ENCODE measurements at places on chromosomes 3 and 15.

DNA sequence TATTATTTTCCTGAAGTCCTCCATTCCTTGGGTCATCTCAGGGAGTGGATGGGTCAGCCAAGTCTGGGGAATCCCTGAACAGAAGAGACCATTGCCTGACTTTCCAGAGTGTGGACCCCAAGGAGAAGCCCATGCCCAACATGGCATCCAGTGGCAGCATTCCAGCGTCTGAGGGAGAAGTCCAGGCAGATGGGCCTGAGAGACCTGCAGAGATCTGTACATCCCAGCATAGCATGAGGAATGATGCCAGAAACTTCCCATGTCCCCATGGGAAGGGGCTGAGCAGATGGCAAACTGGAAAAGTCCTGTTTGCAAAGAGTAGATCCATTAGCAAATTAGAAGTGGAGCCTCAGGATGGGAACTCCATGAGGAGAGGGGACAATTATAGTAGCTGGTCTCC lies 17.6 kb upstream of the COLQ start:
- DNase-seq: no peak

DNA sequence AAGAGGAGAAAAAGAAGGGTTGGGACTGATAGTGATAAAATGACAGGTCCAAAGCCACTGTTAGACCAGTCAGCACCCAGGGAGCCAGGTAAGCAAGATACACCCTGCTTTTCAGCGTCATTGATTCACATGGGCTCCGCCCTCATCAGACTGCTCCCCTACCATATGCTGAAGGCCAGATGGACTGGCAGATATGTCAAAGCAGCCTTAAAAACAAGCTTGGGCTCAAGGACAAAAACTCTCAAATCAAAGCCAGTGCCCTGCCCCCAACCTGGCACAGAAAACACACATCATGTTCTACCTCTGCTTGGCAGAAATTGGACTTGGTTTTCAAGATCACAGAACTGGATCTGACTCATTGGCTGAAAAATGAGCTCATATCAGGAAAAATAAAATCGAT lies 33.4 kb downstream of the SH3BP5 start:
- DNase-seq: no peak

GRCh38 chr3:157414861-157415260 lies 21.8 kb upstream of the PTX3 start:
- DNase-seq: no peak

GRCh38 chr3:54042259-54042823 lies 80.0 kb upstream of the CACNA2D3 start:
- no peak for DNase-seq

DNA sequence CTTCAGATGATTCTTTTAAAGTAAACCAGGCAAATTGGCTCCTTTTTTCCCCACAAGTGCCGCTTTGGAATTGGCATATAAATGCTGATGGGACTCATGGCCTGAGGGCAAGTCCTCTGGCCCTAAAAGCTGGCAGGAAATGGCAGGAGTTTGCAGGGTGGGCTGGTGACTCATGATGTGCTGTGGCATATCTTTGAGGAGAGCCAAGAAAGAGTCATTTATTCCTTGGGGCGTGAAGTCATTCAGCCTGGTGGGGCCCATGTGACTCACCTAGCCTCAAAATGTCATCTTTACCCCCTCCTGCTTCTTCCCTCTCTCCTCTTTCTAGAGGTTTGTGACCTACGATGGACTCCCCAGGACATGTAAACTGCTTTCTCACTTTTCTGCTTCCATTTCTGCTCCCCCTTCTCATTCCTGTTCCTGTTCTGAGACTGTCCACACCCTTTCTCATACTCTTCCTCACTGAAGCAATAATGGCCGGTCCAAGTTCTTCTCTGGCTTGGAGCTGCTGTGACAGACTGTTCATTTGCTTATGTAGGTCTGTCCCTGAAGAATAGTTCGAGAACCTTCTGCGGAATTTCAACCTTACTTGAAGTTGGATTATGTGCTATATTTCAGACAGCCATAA lies 326.1 kb downstream of the SATB1 start:
- DNase-seq: peak; percentile 59

- DNase-seq: no peak
These were observed 124.1 kb downstream of the DNAH12 start for GRCh38 chr3:57420001-57420400.

DNA sequence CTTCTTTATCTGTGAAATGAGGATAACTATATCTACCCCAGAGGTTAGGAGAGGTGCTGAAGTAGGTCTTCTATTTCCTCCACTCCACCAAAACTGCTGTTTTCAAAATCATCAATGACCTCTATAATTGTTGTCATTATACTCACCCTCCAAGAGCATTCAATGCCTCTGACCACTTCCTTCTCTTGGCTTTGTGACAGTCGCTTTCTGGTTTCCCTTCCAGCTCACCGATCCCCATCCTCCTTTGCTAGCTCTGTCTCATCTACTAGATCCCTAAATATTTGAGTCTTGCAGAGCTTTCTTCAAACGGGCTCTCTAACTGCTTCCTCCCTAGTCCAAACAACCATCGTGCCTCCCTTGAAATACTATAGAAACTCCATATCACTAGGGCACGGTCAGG lies 153.5 kb downstream of the RPLP1 start:
- DNase-seq: no peak

DNA sequence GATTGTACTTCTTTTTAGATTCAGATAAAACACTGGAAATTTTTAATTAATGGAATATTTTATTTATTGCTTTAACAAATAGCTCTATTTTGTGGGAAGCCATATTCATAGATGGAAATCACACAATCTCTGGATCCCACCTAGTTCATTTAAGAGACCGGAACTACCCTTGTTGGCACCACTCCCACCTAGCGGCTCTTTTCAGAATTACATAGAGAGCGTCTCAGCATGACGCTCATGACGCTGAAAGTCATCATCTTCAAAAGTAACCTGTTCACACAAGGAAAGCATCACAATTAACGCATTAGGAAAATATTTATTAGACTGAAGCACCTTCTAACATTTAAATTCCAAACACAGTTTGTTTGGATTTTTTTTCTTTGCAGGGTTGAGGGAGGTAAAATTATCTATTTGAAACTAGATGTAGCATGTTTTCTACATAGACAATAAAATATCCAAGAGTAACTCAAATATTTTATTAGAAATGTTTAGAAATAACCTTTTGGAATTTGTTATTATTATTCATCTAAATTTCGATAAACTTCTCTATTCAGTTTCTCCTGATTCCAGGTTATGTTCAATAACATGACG lies 214.9 kb upstream of the ARRDC4 start:
- DNase-seq: peak; percentile 78

DNA sequence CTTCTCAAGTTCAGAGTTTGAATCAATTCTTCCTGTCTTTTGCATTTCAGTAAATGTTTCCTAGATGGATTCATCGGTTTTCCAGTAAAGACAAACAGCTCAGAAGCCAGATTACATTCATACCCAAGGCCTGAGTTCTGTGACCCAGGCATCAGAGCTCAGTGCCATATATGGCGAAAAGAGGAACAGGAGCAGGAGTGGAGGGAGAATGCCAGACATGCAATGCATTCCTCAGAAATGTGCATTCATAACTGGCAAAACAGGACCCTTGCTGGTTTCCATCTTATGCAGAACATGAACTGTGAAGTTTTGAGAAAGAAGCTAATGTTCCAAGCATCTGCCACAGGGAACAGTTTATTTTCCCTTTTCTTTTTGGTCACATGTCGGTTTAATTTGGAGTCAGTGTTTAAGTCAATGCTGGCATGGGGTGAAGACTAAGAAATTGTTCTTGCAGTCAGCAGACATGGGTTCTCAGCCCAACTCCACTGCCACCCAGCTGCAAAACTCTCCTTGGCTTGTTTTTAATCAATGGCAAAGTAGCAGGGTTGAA lies 116.5 kb downstream of the LPP start:
- no peak for DNase-seq

- no peak for DNase-seq
These were observed 281.9 kb downstream of the OCA2 start for GRCh38 chr15:27817258-27817657.
